ENCODE measurements at places on chromosomes 5 and 9.

DNA sequence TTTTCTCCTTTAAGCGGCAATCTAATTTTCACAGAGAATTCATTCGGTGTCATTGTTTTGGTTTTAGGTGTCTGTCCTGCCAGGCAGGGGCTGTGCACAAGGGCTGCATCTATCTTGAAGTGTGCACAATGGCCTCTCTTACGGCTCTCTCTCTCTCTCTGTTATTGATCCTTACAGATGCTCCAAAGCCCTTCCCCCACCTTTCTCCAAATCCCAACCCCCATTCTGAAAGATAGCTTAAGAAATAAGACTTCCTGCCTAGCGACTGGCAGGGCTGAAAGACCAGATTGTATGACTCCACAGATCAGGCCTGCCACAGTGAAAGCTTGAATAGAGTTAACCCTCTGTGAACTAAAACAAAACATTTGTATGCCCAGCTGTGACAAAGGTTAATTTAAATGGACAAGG is 86.5 kb upstream of the NR5A1 start:
- DNase-seq = no peak

GRCh38 chr5:36414869-36415282 is 113.2 kb upstream of the RANBP3L start:
- no peak for DNase-seq

- DNase-seq = peak; percentile 16
Observed at GRCh38 chr9:87701491-87701890, 24.4 kb upstream of the CTSL start.

- DNase-seq = no peak
Observed at GRCh38 chr9:100167915-100168654, 69.0 kb downstream of the INVS start.

- no peak for DNase-seq
Observed at GRCh38 chr5:135993335-135993879, 35.4 kb upstream of the TGFBI start.

DNA sequence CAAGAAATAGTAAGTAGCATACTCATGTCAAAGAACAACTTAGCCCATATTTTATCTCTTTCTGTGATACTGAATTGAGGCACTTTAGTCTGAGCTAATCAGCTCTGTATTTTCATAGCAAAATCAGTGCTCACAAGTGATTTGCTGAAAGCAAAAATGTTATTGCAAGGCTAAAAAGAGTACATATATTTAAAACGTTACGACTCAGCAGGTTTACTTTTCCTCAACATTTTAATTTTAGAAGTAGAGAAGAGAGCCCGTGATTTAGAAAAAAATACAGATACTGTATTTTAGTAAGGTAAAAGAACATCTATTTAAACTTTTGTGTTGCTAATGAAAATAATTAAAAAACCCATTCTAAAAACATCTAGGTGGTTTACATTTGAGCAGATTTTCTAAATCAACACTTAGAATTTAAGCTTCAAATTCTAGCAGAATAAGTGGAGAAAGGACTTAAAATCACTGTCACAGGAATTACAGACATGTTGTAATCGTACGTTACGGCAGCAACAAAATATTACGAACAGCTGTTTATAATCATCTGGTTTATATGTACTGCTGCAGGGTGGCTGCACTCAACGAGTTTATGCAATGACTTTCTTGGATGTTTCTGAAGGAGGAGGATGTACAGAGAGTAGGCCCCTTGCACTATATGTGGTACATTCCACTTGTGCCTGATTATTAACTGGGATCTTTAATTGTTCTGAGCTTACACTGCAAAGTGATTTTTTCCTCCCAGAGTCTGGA is 20.1 kb downstream of the SREK1 start:
- no peak for DNase-seq

GRCh38 chr5:88872971-88873370 is 10.0 kb downstream of the MEF2C start:
- no peak for DNase-seq

GRCh38 chr5:75510836-75511434 is 494 bp downstream of the CERT1 start:
- peak; percentile 91 for DNase-seq

- DNase-seq = peak; percentile 73
Observed at GRCh38 chr5:151620461-151620840, 29.3 kb upstream of the FAT2 start.

DNA sequence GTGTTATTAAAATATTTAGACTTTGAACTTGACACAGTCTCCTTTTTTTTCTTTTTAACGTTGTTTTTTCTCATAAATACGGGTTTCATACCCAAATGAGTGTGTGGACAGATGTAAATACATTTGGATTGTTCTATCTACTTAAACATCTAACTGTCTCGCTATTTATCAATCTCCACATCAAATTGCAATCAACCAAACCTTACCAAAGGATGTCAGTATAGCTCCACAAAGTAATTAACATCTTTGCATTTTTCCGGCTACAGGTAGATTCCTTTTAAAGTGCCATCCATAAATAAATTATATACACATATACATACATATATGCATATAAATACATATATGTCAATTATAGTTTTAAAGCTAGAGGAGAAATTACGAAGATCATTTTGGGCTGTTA is 705 bp upstream of the CDH10 start:
- DNase-seq = no peak

DNA sequence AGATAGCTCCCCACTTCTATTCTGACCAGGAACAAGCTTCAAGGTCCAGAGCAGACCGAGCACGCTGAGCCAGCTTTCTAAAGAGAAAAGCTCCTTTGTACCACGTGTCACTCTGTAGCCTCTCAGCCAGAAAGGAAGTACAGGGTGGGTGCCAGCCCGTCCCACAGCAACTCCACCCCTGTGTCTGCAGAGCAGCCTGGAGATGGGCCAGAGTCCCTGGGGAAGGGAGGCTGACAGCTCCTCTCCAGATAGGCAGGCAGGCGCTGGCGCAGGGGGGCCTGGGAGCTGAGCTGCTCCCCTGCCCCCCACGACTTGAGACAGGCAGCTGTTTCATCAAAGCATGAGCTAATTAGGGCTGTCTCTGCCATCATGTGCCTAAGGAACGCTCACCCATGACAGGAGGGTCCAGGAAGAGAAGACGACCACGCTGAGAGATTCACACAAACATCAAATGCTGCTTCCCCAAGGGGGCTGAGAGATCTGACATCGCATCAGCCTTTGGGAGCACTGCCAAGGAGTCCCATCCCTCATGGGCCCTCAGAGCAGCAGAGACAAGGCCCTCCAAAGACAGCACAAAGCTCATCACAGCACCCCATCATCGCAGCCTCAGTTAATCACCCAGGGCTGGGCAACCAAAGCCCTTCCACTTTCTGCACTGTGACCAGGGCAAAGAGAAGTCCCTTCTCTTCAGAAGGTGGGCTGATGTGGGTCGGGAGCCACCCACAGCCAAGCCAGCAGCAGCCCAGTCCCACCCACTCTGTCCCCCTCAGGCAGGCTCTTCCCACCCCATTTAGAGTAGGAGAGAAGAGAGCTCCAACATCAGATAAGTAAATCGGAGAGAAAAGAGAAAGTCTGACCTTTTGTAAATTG is 78.5 kb upstream of the LRRTM2 start:
- no peak for DNase-seq

DNA sequence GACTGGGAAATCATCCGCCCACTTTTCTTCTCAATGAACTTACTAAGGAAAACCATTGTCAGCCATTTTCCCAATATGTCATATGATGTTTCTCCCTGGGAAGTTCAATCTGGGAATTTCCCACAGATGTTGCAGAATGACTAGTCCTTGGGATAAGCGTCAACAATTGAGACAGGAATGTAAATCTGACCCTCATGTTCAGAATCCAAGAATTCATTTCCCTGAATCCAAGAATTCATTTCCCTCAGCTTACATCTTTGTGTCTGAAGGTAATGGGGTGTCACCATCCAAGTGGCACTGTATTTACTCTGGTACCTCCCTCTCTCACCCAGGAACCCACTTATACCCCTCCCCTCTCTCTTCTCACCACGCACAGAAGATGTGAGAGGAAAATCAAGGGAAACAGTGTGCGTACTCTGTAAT is 7.4 kb downstream of the KLF9 start:
- DNase-seq = no peak

GRCh38 chr5:54671111-54671531 is 153.6 kb downstream of the SNX18 start:
- no peak for DNase-seq

DNA sequence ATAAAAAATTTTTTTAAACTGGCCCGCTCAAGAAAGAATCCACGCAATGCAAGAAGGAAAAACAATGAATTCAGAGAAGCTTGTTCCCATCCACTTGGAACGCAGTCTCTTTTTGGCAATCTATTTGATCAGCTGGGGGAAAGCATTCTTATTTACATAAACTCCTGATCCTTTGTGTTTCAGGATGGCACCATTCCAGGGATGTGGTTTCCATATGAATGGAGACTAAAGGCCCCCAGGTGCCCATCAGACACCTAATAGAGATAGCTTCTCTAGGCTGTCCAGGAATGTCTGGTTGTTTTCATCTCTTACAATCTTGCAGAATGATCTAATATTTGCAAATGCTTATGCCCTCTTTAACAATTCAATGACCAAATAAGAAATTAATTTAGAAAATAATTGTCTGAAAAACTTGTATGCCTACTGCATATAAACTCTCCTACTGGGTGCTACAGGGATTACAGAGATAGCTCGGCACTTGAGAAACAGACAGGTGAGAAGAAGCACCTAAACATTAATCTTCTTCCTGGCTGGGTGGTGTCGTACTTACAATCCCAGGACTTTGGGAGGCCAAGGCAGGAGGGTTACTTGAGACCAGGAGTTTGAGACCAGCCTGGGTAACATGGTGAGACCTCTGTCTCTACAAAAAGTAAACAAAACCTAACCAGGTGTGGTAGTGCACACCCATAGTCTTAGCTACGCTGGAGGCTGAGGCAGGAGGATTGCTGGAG is 3.0 kb upstream of the RASGRF2 start:
- no peak for DNase-seq

DNA sequence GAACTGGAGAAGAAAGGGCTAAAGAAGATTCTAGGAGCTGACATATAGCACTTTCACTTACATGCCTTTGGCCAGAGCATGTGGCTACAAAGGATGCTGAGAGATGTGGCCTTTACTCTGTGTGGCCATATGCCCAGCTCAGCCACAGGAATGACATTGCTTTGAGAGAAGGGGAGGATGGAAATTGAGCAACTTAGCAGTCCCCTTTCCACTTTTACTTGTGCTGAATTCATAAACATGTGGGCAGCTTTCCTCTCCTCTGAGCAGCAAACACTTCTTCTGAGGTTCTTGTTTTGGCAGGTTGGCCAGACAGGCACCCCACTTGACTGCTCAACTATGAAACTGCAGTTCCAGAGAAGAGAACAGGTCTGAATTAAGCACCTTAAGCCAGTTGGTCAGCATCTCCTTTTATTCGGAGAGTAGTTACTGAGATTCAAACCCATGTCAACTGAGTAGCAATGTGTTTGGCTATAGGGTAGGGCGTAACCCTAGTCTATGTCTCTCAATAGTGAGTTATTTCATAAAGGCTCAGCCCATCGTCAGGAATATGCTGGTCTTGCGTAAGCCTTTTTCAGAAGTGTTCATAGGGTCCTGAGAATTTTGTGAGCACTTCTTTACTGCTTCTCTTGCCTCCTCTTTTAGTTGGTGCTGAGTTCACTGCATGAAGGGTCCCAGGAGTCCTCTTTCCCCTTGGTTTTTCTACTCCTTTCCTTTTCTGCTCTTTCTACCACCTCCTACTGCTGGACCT is 134.5 kb downstream of the PALM2AKAP2 start:
- DNase-seq = no peak

GRCh38 chr5:36631154-36631553 is 24.7 kb downstream of the SLC1A3 start:
- no peak for DNase-seq

DNA sequence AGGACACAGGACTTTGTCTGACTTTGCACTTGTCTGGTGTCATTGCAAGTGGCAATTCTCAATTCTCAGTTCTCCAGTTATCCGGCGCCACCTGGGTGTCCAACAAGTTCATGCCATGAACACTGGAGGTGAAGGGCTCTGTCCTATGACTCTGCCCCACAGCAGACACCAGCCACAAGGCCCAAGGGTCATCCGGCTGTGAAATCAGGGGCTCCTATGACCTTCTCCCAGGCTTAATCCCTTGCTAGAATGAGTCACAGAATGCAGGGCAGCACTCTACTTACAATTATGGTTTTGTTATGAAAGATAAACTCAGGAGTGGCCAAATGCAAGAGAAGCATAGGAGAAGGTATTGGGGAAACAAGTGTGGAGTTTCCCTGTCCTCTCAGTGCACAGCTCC is 392.0 kb downstream of the GADD45G start:
- DNase-seq = no peak

GRCh38 chr9:37215381-37215780 is 95.0 kb downstream of the ZCCHC7 start:
- no peak for DNase-seq

DNA sequence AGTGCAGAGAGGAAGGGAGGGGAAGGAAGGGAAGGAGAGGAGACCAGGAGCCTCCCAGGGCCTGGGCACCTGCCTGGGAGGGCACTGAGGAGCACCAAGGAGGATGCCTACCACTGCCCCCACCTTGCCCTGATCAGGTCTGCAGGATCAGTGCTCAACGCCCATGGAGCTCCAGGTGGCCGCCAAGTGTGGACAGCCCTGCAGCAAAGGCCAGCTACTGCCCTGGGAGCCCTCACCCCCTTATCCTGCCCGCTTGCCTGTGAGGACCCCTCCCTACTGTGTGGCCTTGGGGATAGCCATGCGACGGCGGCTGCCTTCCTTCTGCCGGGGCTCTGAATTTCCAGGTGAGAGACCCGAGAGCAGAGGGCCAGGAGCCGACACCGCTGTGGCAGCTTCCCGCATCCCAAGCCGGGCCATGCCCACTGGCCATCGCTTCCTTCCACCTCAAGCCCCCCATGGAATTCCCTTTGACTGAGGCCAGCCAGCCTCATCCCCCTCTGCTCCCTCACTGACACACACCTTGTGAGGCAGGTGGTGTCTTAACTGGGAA is 12.4 kb downstream of the ADAMTS2 start:
- DNase-seq = no peak

DNA sequence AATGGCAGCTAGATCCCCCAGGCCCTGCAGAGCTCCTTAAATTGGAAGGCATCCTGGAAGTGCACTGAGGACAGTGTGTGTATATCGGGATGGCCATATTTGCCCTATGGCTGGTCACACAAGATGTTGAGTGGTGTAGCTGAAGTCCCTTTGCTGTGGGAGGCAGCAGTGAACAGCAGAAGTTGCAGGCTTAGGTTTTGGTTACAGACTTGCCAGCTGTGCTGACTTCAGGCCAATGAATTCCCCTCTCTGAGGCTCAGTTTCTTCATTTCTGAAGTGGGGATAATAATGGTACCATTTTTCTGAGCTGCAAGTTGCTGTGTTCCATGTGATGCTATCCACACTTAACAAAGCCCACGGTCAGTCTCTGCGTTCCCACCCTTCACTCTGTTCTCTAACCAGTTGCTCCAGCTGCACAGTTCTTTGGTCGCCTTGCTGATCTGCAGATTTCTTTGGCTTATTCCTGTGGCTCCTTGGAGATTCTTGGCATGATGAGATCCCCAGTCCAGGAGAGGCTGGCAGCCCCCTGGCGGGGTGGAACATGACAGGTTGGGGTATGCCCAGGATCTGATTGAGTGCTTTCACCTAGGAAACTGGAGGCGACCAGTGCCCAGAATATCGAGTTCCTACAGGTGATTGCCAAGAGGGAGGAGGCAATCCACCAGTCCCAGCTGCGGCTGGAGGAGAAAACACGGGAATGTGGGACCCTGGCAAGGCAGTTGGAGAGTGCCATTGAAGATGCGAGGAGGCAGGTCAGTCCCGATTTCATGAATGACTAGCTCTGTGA is 6.5 kb upstream of the GLE1 start:
- peak; percentile 84 for DNase-seq

GRCh38 chr5:61670941-61671340 is 338.9 kb downstream of the ZSWIM6 start:
- DNase-seq = no peak

GRCh38 chr5:61472172-61472958 is 140.3 kb downstream of the ZSWIM6 start:
- DNase-seq = no peak

Data from mesenteric fat pad (tissue), 1 donor.